CD4-positive, alpha-beta T cell treated with Interferon alpha-2 for 1 hour (primary cell): ENCODE measurements at places on chromosomes 6 and 20.
A peak's percentile ranks its signal among the peaks of the same experiment; 100 is the strongest.

- no peak for DNase-seq
Observed at GRCh38 chr20:60725311-60725906, 526.7 kb upstream of the CDH4 start.

GRCh38 chr6:111461860-111462259 lies 21.2 kb downstream of the REV3L start:
- DNase-seq = peak; percentile 28

- DNase-seq = no peak
Observed at GRCh38 chr20:23315099-23315498, 35.5 kb upstream of the NXT1 start.

- DNase-seq = no peak
Observed at GRCh38 chr6:44681761-44682160, 294.3 kb downstream of the CDC5L start.

- DNase-seq = no peak
Observed at GRCh38 chr6:119043783-119044182, 34.7 kb downstream of the FAM184A start.

DNA sequence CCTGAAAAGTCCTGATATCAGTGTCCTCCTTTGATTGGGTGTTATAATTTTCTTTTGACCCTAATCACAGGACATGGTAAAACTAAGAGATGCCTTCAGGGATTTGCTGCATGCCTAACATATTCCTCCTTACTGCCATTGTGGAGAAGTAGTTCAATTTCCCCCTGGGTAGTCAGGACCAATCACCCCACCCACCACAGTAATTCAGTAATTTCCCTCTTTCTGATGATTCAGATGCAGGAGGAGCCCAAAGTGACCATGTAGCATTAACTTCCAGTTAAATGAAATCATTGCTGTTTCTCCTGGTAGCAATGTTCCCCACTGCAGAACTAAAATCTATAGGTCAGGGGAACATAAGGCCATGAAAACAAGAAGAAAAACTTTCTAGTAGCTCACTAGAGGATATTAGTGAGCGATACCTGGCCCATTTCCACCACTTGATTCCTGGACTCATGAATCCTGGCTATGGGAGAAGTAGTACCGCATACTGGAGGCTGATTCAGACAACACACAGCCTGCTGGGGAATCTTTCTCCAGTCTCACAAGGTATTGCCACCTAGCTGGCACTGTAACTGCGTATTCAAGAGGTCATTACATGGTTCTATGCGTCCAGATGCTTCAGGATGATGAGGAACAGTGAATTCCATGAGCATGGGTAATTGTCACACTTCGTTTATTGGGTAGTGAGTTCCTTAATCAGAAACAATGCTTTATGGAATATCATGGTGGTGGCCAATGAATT lies 561.2 kb downstream of the HAO1 start:
- DNase-seq = no peak

DNA sequence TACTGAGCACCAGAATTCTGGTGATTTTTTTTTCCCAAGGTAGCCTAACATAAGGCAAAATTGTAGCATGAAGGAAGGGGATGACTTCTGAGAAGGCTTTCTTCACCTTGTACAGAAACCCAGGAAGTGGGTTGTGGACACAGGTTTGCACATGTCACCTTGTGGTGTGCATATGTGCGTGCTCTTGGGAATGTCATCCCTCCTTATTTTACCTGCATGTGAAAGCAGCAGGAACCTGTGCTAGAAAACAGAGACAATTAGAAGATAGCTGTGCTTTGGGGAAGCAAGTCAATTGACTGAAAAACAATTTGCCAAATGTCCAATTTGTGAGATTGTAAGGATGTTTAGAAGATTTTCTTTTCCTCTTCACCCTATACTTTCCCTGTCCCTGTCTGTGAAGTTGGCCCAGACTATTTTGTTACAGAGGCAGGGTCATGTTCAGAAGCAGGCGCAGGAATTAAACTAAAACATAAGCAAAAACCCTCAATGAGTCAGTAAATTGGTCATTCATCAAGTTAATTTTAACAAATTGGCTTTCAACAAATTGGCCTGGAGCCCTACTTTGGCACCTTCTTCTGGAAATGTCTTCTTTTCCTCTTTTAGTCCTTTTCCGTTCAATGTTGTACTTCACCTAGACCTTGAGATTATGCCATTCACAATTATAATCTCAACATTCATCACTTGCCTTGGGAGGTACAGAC lies 261.2 kb downstream of the ADGB start:
- DNase-seq = no peak

DNA sequence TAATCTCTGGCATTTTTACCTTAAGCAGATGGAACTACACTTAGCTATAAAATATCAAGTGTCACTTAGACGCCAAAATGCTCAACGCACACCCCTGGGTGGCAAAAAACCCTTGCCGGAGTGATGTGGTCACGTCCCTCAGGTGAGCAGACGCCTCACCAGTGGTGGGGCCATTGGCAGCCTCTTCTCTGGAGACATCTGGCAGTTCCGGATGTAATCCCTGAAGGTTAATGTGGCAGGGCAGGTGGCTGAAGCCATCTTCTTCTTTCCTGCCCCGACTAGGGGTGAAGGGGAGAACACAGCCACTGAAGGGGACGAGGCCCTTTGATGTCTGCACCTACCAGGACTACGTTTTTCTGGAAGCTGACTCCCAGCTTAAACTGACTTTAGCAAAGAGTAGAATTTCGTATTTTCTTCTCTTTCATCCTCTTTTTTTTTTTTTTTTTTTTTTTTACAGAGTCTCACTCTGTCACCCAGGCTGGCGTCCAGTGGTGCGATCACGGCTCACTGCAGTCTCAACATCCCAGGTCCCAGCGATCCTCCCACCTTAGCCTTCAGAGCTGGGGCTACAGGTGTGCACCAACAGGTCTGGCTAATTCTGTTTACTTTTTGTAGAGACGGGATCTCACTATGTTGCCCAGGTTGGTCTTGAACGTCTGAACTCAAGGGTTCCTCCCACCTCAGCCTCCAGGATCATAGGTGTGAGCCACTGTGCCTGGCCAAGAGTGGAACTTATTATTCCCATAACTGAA lies 152.1 kb downstream of the TTLL2 start:
- no peak for DNase-seq

DNA sequence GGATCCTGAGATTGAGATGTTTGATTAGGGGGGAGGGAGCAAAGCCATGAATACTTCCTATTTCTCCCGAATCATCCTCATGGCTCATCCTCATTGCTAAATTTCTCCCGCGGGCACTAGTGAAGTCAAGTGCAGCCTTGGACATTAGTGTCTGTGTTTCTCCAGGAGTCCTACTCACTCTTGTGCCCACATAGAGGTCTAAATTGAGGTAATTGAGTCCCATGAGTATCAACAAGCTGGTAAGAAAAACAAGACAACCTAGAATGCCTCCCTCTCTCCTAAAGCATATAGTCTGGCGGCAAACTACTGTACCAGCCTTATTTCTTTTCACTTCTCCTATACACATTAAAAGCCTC lies 420 bp downstream of the CENPQ start:
- DNase-seq = peak; percentile 7

DNA sequence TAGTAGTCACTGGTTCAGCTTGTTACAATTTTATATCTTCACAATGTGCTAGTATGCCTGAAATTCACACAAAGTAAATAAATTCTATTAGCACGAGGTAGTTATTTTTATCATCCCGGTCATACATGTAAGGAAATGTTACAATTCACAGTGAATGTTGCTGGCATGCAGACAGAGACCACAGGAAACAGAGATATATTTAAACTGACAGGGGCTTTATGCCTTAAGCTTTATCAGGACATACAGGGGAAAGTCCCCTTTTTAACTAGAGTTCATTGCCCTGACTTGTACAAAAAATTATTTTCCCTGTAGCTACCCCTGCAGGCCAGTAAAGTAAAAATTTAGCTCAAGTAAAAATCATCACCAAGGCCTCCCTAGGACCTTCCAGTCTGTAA lies 712.0 kb upstream of the NRSN1 start:
- DNase-seq = no peak

DNA sequence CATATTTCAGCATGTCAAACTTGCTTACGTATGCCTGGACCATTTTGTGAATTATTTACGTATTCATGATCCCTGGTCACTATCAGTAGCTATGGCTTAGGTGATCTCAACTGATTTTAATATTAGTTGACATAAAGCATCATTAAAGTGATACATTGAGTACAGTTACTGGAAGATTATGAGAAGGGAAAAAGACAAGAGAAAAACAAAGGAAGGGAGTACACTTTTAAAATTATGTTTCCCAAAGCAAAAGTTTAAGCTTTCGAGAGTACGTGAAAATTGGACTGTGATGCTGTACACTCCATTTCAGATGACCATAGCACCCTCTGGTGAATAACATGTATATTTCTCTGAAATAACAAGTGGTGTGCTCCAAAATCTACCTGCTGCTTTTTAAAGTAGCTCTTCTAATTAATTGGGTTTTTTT lies 215.0 kb upstream of the HSF2 start:
- DNase-seq = no peak

DNA sequence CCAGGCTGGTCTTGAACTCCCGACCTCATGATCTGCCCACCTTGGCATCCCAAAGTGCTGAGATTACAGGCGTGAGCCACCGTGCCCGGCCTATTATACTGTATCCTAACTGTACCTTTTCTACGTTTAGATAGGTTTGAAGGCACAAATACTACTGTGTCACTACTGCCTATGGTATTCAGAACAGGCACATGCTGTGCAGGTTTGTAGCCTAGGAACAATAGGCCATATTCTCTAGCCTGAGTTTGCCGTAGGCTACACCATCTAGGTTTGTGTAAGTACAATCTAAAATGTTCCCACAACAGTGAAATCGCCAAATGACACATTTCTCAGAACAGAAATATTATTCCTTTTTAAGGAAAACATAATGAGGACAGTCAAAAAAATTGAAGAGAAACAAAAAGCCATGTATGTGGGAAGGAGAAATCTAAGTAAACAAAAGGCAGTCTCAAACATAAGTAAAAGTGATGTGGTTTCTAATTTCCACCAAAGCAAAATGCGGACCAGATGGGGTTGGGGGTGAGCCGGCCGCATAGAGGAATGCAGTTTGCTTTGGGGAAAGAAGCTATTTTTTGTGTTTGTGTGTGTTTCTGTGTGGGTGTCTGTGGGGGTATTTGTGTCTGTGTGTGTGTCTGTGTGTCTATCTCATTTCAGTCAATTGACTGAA lies 192.6 kb upstream of the SALL4 start:
- DNase-seq = no peak

DNA sequence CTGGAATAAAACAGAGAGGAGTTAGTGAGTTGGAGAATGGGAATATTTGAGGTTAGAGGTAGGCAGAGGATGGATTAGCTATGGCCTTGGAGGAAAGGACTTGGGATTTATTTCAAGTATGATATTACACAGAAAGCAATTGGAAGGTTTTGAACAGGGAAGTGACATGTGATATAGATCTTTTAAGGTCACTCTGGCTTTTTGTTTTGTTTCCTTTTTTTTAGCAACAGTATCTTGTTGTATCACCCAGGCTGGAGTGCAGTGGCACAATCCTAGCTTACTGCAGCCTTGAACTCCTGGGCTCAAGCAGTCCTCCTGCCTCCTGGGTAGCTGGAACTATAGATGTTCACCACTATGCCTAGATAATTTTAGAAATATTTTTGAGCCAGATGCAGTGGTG lies 190.3 kb downstream of the UTRN start:
- DNase-seq = no peak

DNA sequence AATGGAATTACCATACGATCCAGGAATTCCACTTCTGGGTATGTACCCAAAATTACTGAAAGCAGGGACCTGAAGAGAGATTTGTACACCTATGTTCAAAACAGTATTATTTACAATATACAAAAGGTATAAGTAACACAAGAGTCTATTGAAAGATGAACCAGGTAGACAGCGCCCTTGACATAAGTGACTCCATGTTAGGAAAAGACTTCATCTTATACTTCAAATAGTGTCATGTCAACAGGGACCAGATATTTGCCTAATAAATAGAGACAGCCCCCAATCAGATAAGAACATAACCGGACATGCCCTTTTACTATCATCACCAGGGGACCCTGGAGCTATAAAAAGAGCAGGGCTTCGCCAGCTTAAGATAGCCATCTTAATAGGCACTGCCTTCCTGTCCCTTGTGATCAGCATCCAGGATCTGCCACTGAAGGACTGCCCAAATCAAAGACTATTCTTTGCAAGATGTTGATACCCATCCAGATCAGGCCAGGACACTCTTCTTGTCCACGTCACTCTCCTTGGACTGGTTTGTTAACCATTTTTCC lies 309.0 kb upstream of the SULF2 start:
- DNase-seq = no peak

DNA sequence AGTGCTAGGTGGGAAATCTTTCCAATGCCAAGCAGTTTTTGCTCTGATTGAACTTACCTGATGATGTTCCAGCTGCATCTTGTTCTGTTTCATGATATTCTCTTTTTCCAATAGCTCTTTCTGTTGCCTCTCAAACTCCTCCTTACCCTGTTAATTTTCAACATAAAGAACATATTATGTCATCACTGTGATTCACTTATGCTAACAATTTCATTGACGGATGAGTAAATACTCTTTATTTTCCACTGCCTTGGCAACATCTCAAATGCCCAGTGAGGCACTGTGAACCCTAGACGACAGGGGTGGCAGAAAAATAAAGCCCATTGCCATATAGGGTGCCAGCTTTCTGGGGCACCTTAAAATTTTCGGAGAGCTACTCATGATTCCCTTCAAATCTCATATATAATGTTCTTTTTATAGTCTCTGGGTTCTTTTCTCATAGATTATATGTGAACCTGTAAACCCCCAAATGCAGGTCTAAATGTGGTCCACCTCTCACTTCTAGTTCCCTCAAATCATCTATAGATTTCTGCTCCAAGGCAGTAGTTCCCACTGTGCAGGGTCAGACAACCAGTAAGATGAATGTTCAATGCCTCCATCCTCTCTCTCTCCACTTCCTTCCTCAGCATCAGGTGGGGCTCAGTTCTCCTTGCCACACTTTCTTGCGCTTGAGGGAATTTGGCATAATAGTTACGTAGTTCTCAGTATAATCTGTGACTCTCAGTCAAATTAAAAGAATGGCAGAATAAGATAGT lies 44.1 kb downstream of the NEDD9 start:
- DNase-seq = no peak

GRCh38 chr6:20559924-20560551 lies 25.8 kb downstream of the CDKAL1 start:
- no peak for DNase-seq

- DNase-seq = no peak
Observed at GRCh38 chr6:26163427-26164119, 76.3 kb downstream of the HFE start.

GRCh38 chr6:29916741-29917140 lies 25.6 kb upstream of the HLA-A start:
- DNase-seq = no peak

DNA sequence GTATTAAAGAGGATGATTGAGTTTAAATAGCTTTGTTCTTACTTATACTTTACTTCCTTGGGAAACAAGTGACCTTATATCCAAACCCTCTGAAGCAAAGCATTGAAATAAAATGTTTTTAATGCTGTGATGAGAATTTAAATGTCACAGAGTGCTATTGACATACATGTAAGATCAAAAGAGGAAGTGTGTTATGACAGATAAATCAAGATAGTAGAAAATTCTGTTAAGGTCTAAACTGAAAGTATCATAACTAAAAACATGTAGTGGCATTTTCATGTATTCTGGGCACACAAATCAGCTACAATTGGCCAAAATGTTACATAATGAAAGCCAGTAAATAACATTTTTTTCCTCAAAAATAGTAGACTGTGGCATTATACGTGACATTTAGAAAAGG lies 318.0 kb downstream of the GRIK2 start:
- DNase-seq = no peak

- DNase-seq = no peak
Observed at GRCh38 chr6:127177923-127178231, 59.4 kb downstream of the RSPO3 start.

GRCh38 chr6:37699887-37700619 lies 2.4 kb upstream of the MDGA1 start:
- no peak for DNase-seq

- DNase-seq = no peak
Observed at GRCh38 chr6:52620055-52620905, 43.4 kb upstream of the TRAM2 start.
